ENCODE measurements at places on chromosomes 1 and 21. TPM values are rescaled to one million over a fixed set of nuclear protein-coding genes. Genes with fewer than 3 reads are reported as not detected.

GRCh38 chr21:46187814-46188213 is 3.6 kb upstream of the SPATC1L start:
- peaks cover 27% of the 10 kb centered on the region for H3K36me3 ChIP-seq
- H3K4me3 ChIP-seq = no peak overlapping the region
- DNase-seq = no peak
- no peak overlapping the region for H3K27ac ChIP-seq

DNA sequence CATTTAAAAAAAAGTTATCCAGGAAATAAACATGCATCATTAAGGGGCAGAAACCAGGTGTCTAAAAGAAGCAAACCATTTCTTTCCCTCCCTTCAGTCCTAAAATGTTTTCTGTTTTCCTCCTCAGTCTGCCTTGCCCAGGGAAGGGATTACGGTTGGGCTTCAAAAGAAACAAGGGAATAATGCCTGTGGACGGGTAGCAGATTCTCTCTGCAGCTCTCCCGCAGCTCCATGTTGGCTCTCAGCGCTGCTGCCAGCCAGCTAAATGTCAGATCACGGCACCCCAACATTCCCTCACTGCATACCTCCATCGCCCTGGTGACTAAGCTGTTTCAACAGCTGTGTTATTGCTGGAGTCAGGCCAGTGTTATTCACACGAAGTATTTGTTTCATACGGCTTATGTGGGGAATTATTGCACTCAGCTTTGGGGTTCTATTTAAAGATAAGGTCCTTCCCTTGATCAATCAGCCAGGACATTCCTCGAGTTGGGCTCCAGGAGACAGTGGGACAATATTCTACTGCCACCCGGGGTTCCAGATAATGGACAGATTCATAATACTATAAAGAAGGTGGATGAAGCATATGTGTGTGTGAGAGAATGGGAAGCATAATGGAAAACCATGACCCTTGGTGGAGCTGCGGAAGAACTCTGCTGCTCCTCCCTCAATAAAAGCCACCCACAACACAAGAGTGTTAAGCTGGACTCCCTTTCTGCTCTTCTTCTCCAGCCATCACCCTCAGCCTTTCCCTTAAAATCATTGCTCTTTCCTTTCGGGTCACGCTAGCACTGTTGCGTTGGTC is 58.2 kb downstream of the WLS start:
- peak overlapping the region; percentile 65 for H3K27ac ChIP-seq
- H3K4me1 ChIP-seq = peaks cover 35% of the 10 kb centered on the region
- no peaks in the 10 kb centered on the region for H3K36me3 ChIP-seq

The RCC2 gene
- 48.6 TPM for total RNA-seq

DNA sequence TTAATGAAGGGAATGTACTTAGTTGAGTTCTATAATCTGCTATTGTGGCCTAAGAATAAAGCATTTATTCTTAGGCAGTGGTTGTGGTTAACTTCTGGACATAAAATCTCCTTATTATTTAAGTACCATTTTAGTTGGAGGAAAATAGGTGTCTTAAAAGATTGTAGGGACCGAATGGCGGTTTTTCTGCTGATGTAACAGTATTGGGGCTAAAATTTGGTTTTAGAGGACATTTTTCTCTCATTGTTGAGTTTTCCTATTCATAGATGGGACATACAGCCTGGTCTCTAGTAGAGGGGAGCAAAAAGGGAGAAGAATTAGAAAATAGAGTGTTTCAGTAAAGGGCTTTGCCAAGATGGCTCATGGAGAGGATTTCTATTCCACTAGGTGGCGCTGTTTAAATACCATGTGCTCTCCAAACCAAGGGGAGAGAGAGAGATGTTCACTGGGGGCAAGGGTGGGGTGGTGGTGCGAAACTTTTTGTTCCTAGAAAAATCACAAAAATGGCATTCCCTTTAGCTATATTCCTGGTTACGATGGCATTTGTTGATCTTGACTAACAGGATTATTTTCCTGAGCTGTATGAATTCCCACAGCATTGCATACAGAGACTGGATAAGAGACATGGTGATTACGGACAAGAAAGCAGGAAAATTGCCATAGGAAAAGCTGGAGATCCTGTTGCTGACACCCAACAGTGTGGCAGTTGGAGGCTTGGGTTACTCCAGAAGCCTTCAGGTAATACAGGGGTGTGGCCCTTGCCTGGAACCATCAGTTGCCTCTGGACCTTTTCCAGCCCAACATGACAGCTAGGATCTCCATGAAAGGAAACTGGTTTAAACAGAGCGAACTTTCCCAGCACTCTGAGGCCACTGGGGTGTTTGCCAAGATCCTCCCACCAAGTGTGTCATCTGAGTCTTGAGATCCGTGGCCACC is 18.2 kb upstream of the FCGR2A start:
- H3K27ac ChIP-seq = no peak overlapping the region
- H3K36me3 ChIP-seq = no peaks in the 10 kb centered on the region
- no peak overlapping the region for H3K4me3 ChIP-seq
- H3K4me1 ChIP-seq = peaks cover 3% of the 10 kb centered on the region
- peaks cover 2% of the 10 kb centered on the region for H3K27me3 ChIP-seq
- DNase-seq = no peak

GRCh38 chr1:175480343-175480822 is 263.0 kb downstream of the TNR start:
- no peak overlapping the region for H3K4me3 ChIP-seq
- H3K27me3 ChIP-seq = no peaks in the 10 kb centered on the region
- H3K27ac ChIP-seq = no peak overlapping the region
- peaks cover 5% of the 10 kb centered on the region for H3K4me1 ChIP-seq
- H3K36me3 ChIP-seq = no peaks in the 10 kb centered on the region

The SLC22A15 gene
- total RNA-seq = 25.7 TPM

DNA sequence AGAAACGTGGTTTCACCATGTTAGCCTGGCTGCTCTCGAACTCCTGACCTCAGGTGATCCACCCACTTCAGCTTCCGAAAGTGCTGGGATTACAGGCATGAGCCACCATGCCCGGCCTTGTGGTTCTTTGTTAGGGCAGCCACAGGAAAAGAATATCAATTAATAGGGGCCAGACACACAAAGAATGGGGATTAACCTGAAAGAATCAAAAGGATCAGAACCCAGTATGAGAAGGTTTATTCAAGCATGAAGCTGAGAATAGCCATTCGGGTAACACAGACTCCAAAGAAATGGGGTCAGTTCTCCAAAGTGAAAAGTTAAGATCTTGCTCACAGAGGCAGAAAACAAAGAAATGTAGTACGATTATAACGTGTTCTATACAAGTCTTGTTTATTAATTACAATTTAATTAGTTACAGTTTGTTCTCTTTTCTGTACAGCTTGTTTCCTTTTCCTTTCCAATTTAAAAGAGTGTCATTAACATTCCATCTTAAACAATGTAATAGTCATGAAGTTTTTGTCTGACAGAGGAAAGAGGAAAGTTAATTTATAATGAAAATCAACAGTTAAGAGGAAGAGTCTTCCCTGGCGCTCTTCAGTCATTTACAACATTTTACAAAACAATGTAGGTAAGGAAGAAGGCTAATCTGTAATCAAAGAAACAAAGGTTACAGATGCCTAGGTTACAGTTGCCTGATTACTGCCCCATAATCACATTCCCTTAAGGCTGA is 51.3 kb upstream of the SLC45A1 start:
- DNase-seq = no peak
- no peaks in the 10 kb centered on the region for H3K27me3 ChIP-seq
- H3K4me3 ChIP-seq = no peak overlapping the region
- H3K4me1 ChIP-seq = no peaks in the 10 kb centered on the region

GRCh38 chr1:153977250-153978240 is at the start of gene JTB:
Gene JTB (minus strand): TSS chr1:153977674. CDS start chr1:153977252, 422 bp downstream.
- peak within 1 kb of the TSS; percentile 100 for H3K4me3 ChIP-seq
- H3K27ac ChIP-seq = peak within 1 kb of the TSS; percentile 95
- DNase-seq = peak; percentile 95
- peaks cover 17% of the 10 kb centered on the region for H3K4me1 ChIP-seq
- no peaks in the 10 kb centered on the region for H3K27me3 ChIP-seq

DNA sequence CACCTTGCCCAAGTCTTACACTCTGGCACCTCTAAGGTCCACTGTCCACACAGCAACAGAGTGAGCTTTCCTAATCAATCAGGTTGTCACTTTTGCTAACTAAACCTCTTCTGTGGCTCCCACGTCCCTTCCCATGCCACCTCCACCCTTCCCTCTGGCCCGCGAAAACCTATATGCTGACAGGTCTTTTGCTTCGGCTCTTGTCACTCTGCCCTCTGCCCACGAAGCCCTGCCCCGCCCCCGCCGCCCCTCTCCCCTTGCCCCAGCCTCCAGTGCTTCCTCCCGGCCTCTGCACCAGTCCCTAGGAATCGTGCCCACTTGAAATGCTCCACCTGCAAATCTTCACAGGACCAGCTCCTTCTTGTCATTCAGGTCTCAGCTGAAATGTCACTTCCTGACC is 8.1 kb downstream of the TP53BP2 start:
- H3K27ac ChIP-seq = no peak overlapping the region
- no peaks in the 10 kb centered on the region for H3K36me3 ChIP-seq
- H3K4me3 ChIP-seq = no peak overlapping the region
- H3K27me3 ChIP-seq = no peaks in the 10 kb centered on the region
- peaks cover 56% of the 10 kb centered on the region for H3K4me1 ChIP-seq
- no peak for DNase-seq

- DNase-seq = no peak
- no peaks in the 10 kb centered on the region for H3K36me3 ChIP-seq
- peaks cover 6% of the 10 kb centered on the region for H3K27me3 ChIP-seq
- no peak overlapping the region for H3K27ac ChIP-seq
- no peak overlapping the region for H3K4me3 ChIP-seq
Measured at GRCh38 chr1:18166341-18166740, 58.7 kb downstream of the IGSF21 start.

GRCh38 chr1:21337928-21338572 is 47.8 kb upstream of the ECE1 start:
- no peaks in the 10 kb centered on the region for H3K27me3 ChIP-seq
- H3K4me1 ChIP-seq = peaks cover 83% of the 10 kb centered on the region
- no peaks in the 10 kb centered on the region for H3K36me3 ChIP-seq
- peak; percentile 78 for DNase-seq
- no peak overlapping the region for H3K4me3 ChIP-seq
- H3K27ac ChIP-seq = peak overlapping the region; percentile 71

DNA sequence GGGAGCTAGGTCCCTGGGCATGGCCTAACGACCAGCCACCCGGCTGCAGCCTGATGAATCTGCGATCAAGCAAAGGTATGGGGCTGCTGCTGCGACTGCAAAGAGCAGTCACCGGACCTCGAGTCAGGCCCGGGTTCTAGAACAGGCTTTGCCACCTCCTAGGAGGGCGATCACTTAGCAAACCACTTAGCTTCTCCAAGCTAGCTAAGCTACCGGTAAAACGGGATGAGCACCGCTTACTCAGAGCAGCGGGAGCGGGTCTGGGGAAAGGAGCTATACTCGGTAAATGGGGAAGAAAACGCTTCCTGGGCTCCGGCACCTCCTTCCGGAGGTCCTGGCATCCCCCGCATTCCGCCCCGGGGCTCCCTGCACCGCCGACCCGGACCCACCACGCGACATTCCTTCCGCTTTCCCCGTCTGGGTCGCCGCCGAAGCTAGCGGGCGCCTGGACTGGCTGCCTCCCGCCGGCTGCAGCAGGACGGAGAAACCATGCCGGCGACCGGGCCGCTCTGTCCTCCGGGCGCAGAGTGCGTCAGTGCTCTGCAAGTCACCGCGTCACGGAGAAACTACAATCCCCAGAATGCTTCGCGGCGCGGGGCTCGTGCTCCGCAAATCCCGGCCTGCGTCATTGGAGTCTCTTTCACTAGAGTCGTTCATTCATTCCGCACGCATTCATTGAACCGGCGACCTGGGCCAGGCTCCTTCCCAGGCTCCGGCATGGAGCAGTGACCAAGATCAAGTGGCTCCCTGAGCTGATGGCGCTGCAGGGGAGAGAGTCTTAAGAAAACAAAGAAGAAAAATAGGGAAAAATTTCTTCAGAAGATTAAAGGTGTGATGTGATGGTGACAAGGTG is at the start of gene LSM10:
Gene LSM10 (minus strand): TSS at position 531 of the 853 bp plus-strand sequence. CDS start 3,779 bp downstream, outside the sequence.
- H3K36me3 ChIP-seq = peaks cover 17% of the 10 kb centered on the region
- peak within 1 kb of the TSS; percentile 87 for H3K27ac ChIP-seq
- DNase-seq = peak; percentile 96
- H3K27me3 ChIP-seq = no peaks in the 10 kb centered on the region
- H3K4me3 ChIP-seq = peak within 1 kb of the TSS; percentile 77

DNA sequence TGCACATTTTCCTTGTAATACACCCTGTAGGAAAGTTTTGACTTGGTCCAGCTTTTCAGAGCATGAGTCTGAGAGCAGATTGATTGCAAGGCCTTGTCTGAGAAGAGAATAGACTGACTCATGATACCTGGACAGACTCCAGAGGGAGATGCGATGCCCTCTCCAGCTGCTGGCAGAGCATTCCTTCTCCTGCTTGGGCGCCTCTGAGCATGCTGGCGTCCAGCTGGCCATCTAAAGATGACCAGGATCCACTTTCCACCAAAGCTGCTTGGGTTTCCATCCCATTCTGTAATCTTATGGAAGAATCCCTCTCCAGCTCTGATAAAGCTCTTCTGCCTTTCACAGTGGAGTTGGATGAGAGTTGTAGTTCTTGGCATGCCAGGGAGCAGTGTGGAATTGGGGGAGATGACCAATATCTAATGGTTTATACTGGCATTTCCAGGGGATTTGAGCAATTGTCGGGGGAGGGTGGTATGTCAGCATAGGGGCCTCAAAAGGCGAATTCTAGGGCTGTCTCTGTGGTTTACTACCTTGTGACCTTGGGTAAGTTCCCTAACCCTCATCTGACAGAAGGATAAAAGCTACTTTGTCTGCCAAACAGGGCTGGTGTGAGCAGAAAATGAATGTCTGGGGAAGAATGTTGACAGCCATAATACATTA is 19.5 kb downstream of the SZRD1 start:
- H3K36me3 ChIP-seq = no peaks in the 10 kb centered on the region
- H3K27ac ChIP-seq = peak overlapping the region; percentile 58
- H3K4me3 ChIP-seq = peak overlapping the region; percentile 34
- H3K27me3 ChIP-seq = no peaks in the 10 kb centered on the region
- peaks cover 37% of the 10 kb centered on the region for H3K4me1 ChIP-seq
- DNase-seq = no peak

The TRNP1 gene
- 16.2 TPM for total RNA-seq

The LAMC2 gene
- total RNA-seq = 42.2 TPM

The KISS1 gene
- total RNA-seq = 2.9 TPM

The RXRG gene
- total RNA-seq = 9.1 TPM

DNA sequence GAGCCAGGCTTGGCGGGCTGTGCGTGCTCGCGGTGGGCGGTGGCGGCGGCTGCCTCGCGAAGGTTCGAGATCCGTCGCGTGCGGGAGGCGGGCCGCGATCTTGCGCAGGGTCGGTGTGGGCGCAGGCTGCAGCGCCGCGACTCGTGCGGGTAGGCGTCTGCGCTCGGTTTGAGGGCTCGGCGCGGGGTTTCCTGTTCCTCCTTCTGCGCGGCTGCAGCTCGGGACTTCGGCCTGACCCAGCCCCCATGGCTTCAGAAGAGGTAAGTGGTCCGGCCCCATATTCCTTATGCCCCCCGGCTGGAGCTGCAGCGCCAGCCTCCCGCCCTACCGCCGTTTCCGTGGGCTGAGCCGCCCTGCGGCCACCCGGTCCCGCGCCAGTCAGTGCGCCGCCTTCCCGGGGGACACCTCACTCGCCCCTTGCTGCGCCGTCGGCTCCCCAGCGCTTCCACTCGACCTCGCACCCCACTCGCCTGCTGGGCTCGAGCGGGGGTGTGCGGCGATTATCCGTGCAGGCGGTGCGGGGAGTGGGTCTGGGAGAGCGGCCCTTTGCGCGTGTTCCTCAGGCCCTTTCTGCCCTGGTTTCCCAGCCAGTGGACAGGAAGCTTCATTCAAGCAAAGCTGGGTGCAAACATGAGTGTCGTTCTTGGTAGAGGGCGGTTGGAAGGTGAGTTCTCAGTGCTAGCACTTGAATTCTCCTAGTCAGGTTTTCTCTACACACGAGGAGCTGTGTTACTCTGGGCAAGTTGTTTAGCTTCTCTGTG is at the start of gene CACYBP:
Gene CACYBP (plus strand): TSS at position 12 of the 761 bp plus-strand sequence. CDS start 234 bp downstream, at position 246.
- H3K27ac ChIP-seq = peak within 1 kb of the TSS; percentile 98
- peaks cover 15% of the 10 kb centered on the region for H3K4me1 ChIP-seq
- no peaks in the 10 kb centered on the region for H3K27me3 ChIP-seq
- H3K36me3 ChIP-seq = peaks cover under 1% of the 10 kb centered on the region
- DNase-seq = no peak

The ZNF593OS gene
- not detected for total RNA-seq

The PEX19 gene
- total RNA-seq = 64.2 TPM

The PAQR6 gene
- total RNA-seq = 1.9 TPM

Data from upper lobe of right lung (tissue), 1 donor.